NCI-H2107 (cell line): ENCODE measurements at places on chromosomes 7 and 10.

- DNase-seq = no peak
Observed at GRCh38 chr10:32419615-32420014, 26.3 kb upstream of the CCDC7 start.

GRCh38 chr7:107632492-107632865 is 28.1 kb upstream of the SLC26A4 start:
- no peak for DNase-seq

DNA sequence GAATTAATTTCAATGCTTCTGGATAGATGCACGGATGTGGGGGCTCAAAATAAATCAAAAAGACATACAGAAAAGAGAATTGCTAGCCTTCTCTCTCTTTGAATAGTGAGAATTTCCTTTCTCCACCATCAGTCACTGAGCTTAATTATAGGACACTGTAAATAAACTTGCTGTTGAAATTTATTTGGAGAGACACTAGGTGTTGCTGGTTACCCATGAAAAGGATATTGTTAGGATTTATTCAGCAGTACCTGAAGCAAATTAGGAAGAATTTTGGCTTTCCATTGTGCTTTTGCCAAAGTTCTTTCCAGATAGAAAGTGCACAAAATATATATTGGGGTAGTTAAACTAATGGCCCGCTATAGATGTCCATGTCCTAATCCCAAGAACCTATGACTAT is 27.6 kb downstream of the GCC1 start:
- DNase-seq = no peak

GRCh38 chr10:99170116-99170675 is 65.5 kb downstream of the HPSE2 start:
- no peak for DNase-seq

GRCh38 chr7:128914566-128915151 is 4.2 kb upstream of the KCP start:
- no peak for DNase-seq

- no peak for DNase-seq
Observed at GRCh38 chr10:986881-987619, 1.2 kb upstream of the GTPBP4 start.

- DNase-seq = no peak
Observed at GRCh38 chr10:100684688-100685235, 60.6 kb upstream of the PAX2 start.

- DNase-seq = no peak
Observed at GRCh38 chr7:115217373-115217772, 295.5 kb downstream of the MDFIC start.

DNA sequence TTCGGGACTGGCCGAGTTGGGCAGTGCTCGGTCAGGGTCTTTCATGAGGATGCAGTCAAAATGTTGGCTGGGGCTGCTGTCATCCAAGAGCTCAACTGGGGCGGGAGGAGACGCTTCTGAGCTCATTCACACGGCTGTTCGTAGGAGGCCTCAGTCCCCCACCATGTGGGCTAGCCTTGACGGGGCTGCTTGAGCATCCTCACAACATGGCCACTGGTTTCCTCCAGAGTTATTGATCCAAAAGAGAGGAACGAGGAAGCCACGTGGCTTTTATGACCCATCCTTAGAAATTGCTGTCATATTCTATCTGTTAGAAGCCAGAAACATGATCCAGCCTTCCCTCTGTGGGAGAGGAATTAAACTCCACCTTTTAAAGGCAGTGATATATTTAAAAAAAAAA is 68.1 kb downstream of the GTF2IRD1 start:
- DNase-seq = no peak

- no peak for DNase-seq
Observed at GRCh38 chr10:18501198-18501597, 150.2 kb downstream of the NSUN6 start.

- no peak for DNase-seq
Observed at GRCh38 chr7:28354601-28355402, 57.5 kb upstream of the CREB5 start.

DNA sequence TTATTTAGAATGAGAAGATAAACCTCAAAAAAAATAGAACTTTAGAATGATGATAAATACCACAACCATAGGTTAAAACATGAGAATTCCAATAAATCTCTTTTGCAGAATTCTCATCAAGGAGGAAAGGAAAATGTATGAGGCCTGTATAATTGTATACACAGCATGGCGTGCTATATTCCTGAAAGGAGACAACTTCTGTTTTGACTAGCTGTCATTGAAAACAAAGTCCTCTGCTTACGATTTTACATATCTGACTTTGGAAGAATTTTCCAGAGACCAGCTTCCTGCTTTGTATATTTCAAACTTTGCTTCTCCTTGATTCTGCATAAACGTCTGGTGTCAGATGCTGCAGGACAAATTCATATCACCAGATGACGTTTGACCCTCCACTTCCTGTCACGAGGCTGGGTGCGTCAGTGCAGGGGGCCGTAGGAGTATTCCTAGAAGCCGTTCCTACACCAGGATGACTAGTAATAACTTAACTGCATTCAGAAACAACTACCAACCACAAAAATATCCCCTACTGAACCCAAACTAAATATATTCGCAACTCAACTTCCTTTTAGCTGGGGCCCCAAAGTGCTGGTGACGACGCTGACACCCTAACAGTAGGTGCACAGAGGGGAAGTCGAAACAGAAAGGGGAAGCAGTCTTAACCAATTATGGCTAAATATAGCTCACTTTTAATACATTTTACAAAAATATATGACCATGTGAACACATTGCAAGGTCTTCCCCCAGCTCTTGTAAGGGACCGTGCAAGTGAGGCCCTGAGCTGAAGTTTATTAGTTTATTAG is 178.6 kb upstream of the INHBA start:
- DNase-seq = no peak

DNA sequence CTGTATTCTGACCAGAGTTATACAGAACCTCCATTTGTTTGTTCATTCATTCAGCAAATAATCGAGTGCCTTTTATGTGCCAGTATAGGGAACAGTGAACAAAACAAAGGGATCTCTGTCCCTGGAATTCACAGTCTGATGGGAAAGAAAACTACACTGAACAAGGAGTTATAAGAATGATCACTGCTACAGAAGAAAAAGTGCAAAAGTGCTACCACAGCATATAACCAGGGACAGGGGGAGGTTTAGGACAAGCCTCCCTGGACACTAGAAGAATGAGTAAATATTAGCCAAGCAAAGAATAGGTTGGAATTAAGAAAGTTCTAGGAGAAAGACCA is 4.2 kb downstream of the CLDN12 start:
- no peak for DNase-seq

DNA sequence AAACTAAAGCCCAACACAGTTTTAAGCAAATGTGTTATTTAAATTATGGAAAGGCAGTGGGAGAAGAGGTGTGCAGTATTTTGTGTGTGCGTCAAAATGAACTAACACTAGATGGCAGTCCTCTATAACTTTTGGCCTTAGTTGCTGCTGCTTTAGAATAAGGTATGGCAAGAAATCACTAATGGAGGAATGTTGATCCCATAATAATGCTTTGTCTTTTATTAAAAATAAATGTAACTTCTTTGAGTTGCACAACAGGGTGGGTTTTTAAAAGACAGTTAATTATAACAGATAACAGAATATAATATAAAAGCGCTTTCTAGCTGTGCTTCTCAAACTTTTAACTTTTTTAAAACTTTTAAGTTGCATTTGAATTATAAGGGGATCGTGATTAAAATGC is 56.4 kb downstream of the BBS9 start:
- peak; percentile 8 for DNase-seq

DNA sequence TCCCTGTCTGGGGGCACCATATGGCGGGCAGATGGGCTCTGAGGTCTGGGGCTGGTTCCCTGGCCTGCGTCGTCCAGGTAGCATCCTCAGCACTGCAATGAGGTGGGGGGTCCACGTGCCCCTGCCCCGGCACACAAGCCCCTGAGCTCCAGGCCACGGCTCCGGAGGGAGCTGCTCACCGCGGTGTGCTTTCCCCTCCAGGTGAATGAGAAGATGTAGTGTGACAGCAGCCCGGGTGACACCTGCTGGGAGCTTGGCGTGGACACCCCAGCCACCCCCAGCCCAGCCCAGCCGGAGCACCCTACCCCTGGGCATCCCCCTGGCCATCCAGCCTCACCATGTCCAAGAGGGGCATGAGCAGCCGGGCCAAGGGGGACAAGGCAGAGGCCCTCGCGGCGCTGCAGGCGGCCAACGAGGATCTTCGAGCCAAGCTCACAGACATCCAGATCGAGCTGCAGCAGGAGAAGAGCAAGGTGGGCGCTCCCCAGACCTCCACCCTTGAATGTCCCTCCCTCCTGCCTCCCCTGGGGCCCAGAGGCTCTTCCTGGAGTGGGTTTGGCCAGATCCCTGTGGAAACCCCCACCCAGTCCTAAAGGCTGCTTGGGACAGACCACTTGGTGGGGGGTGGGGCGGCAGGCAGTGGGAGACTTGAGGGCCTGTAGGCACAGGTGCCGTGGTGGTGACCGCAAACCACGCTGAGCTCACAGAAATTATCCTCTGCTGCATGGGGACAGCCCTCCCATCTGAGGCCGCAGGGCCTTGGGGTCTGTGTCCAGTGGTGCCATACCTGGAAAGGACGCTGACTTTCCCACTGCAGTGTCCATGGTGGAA is 38.9 kb downstream of the JAKMIP3 start:
- DNase-seq = no peak

- no peak for DNase-seq
Observed at GRCh38 chr10:70674560-70675495, 2.5 kb downstream of the ADAMTS14 start.

GRCh38 chr10:103734731-103735130 is 120.6 kb downstream of the SH3PXD2A start:
- no peak for DNase-seq

GRCh38 chr7:54898659-54899340 is 120.0 kb upstream of the EGFR start:
- DNase-seq = no peak

- no peak for DNase-seq
Observed at GRCh38 chr10:30045961-30046360, 13.4 kb downstream of the JCAD start.

- DNase-seq = no peak
Observed at GRCh38 chr10:72175149-72175548, 40.7 kb upstream of the ANAPC16 start.
